Mesothelial cell of epicardium (in vitro differentiated cells): ENCODE measurements at places on chromosomes 11 and 22. TPM values are rescaled to one million over a fixed set of nuclear protein-coding genes. Genes with fewer than 3 reads are reported as not detected.

DNA sequence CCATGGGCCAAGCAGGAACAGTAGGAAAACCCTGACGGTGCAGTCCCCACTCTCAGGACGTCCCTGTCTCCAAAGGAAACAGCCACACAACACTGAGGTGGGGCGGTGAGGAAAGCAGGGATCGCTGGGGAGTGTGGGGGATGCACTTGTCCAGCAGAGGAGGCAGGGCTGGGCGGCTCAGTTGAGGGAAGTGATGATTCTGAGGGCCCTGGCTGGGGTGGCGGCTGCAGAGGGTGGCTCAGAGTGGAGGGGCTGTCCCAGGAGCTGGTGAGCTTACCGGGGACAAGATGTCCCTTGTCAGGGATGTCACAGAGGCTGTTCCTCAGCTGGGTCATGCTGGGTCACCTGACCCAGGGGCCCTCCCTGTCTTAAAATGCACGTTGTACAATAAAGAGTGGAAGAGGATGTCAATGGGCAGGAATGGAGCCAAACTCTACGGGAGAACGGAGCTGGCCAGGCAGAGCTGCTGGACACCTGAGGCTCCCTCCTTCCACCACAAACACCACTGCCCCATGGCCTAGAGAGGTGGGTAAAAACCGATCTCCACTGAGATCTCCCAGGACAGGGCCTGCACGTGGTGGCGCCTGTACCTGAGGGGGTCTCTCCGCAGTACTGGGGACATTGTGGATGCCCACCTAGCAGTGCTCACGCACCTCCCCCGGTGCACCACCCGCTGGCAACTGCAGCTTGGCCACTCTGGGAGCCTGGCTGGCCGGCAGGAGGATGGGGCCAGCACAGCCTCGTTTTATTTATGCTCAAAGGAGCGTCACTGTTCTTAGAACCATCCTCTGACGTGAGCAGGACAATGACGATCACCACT, 9.7 kb upstream of the EFCAB6 start:
- H3K36me3 ChIP-seq = no peaks in the 10 kb centered on the region
- no peak overlapping the region for H3K27ac ChIP-seq
- peaks cover 6% of the 10 kb centered on the region for H3K4me1 ChIP-seq
- no peak overlapping the region for H3K4me3 ChIP-seq
- peak; percentile 37 for DNase-seq
- H3K27me3 ChIP-seq = peaks cover 5% of the 10 kb centered on the region

GRCh38 chr22:46012182-46012880, 35.4 kb upstream of the WNT7B start:
- peaks cover 2% of the 10 kb centered on the region for H3K36me3 ChIP-seq
- no peaks in the 10 kb centered on the region for H3K27me3 ChIP-seq
- H3K4me3 ChIP-seq = peak overlapping the region; percentile 24

GRCh38 chr11:62922653-62923431, 1.7 kb upstream of the CHRM1 start:
- H3K27me3 ChIP-seq = peaks cover 58% of the 10 kb centered on the region
- no peak overlapping the region for H3K27ac ChIP-seq
- H3K4me3 ChIP-seq = peak overlapping the region; percentile 59
- DNase-seq = no peak

DNA sequence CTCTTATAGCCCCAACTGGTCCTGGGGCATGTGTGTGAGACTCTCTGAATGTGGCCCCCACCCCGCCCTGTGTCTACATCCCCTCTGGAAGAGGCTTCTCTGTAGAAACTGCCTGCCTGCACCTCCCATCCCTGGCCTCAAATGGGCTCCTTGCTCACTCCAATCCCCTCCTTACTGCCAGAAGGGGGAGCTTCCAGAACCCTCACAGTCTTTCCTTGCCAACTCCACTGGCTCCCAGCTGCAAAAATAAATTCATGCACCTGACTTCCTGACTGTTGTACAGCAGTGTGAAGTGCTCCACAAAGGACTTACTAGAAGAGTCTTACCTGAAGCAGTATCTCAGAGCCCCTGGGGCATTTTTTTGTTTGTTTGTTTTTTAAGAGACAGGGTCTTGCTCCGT, 15.2 kb upstream of the SERPIND1 start:
- no peak for DNase-seq
- H3K36me3 ChIP-seq = peaks cover 29% of the 10 kb centered on the region
- no peaks in the 10 kb centered on the region for H3K27me3 ChIP-seq
- H3K4me1 ChIP-seq = no peaks in the 10 kb centered on the region

- DNase-seq = no peak
- H3K27me3 ChIP-seq = peaks cover 2% of the 10 kb centered on the region
- no peaks in the 10 kb centered on the region for H3K36me3 ChIP-seq
- no peak overlapping the region for H3K4me3 ChIP-seq
- H3K4me1 ChIP-seq = no peaks in the 10 kb centered on the region
- no peak overlapping the region for H3K27ac ChIP-seq
Observed at GRCh38 chr22:38406617-38407016, 48.4 kb downstream of the KCNJ4 start.

GRCh38 chr22:23237841-23238240, 57.5 kb downstream of the BCR start:
- no peaks in the 10 kb centered on the region for H3K27me3 ChIP-seq
- no peak overlapping the region for H3K4me3 ChIP-seq
- H3K4me1 ChIP-seq = peaks cover 35% of the 10 kb centered on the region
- peaks cover 11% of the 10 kb centered on the region for H3K36me3 ChIP-seq
- no peak overlapping the region for H3K27ac ChIP-seq

DNA sequence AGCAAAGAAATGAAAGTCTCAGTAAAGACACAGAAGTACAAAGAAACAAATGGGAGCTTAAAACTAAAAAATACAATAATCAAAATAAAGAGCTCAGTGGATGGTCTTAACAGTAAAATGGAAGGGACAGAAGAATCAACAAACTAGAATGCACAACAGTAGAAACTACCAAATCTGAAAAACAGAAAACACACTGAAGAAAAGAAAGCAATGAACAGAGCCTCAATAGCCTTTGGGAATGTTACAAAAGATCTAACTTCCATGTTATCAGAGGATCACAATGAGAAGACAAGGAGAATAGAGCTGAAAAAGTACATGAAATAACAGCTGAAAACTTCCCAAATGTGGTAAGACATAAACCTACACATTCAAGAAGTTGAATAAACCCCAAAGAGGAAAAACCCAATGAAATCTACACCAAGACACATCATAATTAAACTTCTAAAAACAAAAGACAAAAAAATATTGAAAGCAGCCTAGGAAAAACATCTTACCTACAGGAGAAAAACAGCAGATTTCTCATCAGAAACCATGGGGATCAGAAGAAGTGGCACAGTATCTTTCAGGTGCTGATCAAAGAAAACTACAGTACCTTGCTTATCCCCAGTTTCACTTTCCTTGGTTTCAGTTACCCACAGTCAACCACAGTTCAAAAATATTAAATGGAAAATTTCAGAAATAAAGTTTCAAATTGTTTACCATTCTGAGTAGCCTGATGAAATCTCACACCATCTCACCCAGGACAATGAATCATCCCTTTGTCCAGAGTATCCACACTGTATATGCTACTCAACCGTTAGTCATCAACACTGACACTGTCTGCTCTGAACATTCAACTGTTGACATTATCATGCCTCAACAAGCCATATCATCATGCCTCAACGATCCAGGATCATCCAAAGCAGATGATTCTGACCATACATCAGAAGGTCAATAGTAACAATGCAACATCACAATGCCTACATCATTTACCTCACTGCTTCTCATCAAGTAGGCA, 22.2 kb downstream of the RRAS2 start:
- peaks cover 9% of the 10 kb centered on the region for H3K4me1 ChIP-seq
- peaks cover 13% of the 10 kb centered on the region for H3K36me3 ChIP-seq
- H3K27ac ChIP-seq = no peak overlapping the region

- DNase-seq = no peak
- peaks cover 2% of the 10 kb centered on the region for H3K4me1 ChIP-seq
- no peaks in the 10 kb centered on the region for H3K36me3 ChIP-seq
Observed at GRCh38 chr11:80388130-80388529, 947.3 kb upstream of the TENM4 start.

DNA sequence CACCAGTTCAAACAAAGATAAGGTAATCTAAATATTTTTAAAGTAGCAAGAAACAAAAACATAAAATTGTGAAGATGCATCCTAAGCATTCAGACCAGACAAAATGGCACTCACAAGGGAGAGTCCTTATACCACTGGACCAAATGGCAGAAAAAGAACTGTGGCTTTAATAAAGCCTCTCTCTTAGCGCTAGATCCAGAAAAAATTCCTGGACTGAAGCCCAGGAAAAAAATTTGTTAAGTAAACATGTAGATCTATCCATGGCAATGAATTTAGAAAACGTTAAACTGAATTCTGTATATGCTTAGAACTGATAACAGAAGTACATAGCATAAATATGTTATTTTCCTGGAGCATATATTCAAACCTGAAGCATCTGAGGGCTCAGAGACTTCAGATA, 11.8 kb upstream of the CD59 start:
- peaks cover 8% of the 10 kb centered on the region for H3K4me1 ChIP-seq
- H3K27me3 ChIP-seq = no peaks in the 10 kb centered on the region
- DNase-seq = no peak
- H3K27ac ChIP-seq = peak overlapping the region; percentile 21
- H3K36me3 ChIP-seq = peaks cover 12% of the 10 kb centered on the region

DNA sequence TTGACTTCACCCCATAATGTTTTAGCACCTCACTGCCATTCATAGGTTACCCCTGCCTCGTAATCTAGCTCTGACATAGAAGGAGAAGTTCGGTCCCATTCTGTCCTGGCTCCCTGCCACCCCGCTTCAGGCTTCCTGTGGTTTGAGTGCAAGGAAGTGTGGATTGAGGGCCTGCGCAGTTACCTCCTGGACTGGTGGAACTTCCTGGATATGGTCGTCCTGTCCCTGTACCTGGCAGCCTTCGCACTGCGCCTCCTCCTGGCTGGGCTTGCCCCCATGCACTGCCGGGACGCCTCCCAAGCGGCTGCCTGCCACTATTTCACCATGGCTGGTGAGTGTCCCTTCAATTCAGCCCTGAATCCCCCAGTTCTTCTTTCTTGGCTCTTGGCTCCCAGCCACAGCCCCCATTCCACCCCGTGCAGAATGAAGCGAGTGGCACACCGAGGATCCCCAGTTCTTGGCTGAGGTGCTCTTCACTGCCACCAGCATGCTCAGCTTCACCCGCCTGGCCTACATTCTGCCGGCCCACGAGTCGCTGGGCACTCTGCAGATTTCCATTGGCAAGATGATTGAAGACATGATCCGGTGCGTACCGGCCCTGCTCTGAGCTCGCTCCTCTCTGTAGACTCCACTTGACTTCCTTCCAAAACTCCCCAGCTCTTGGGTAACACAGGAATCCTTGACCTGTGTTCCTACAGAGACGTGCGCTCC, 15.4 kb downstream of the ART5 start:
- no peaks in the 10 kb centered on the region for H3K4me1 ChIP-seq
- no peaks in the 10 kb centered on the region for H3K36me3 ChIP-seq
- DNase-seq = no peak
- no peak overlapping the region for H3K27ac ChIP-seq

DUSP8 gene
- 7.8 to 9.1 TPM (median 8.9 TPM) in 3 replicates for total RNA-seq

SERPING1 gene
- total RNA-seq = 136 to 154 TPM (median 146 TPM) in 3 replicates

PTGDR2 gene
- 0.60 to 0.75 TPM (median 0.71 TPM) in 3 replicates for total RNA-seq

DCDC1 gene
- 1.2 to 1.7 TPM (median 1.5 TPM) in 3 replicates for total RNA-seq

CCND1 gene
- 215 to 224 TPM (median 217 TPM) in 3 replicates for total RNA-seq
